ENCODE measurements at places on chromosomes 2 and 18. TPM values are rescaled to one million over a fixed set of nuclear protein-coding genes. Genes with fewer than 3 reads are reported as not detected.

PDE11A gene
- total RNA-seq, result not detected

NAT8 gene
- not detected for total RNA-seq

CYP1B1 gene
- total RNA-seq, result 2.3 TPM

TUBB8B gene
- total RNA-seq, result not detected

CGREF1 gene
- 0.61 TPM for total RNA-seq

NTSR2 gene
- not detected for total RNA-seq

LYG1 gene
- 1.6 TPM for total RNA-seq

EPB41L3 gene
- total RNA-seq, result 0.10 TPM

- DNase-seq, result no peak
- no peaks in the 10 kb centered on the region for H3K36me3 ChIP-seq
- H3K27me3 ChIP-seq, result no peaks in the 10 kb centered on the region
- peaks cover 19% of the 10 kb centered on the region for H3K4me1 ChIP-seq
- no peak overlapping the region for H3K4me3 ChIP-seq
- H3K27ac ChIP-seq, result no peak overlapping the region
These were observed 279.7 kb upstream of the TRIB2 start for GRCh38 chr2:12436935-12437561.

DNA sequence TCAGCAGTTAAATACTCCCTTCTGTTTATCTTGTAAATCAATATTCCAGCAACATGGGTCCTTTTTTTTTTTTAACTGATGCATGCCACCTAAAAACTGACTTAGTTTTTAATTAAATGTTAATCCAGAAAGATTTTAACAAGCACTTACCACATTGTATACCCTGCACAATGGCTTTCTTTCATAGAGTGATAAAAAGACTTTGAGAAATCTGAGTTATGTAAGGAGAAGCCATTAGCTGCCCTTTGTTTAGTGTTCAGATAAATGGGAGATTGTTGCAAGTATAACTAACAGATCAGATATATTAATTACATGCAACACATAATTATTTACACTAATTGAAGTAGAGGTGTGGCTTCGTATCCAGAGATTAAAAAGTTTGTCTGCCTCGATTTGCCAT is 22.7 kb upstream of the NFATC1 start:
- peaks cover 16% of the 10 kb centered on the region for H3K36me3 ChIP-seq
- H3K4me3 ChIP-seq, result no peak overlapping the region
- no peak for DNase-seq
- H3K4me1 ChIP-seq, result peaks cover 30% of the 10 kb centered on the region
- H3K27me3 ChIP-seq, result no peaks in the 10 kb centered on the region
- H3K27ac ChIP-seq, result no peak overlapping the region

- no peaks in the 10 kb centered on the region for H3K4me1 ChIP-seq
- no peak overlapping the region for H3K27ac ChIP-seq
- H3K4me3 ChIP-seq, result no peak overlapping the region
- no peak for DNase-seq
- no peaks in the 10 kb centered on the region for H3K36me3 ChIP-seq
- H3K27me3 ChIP-seq, result peaks cover 6% of the 10 kb centered on the region
These were observed 44.0 kb upstream of the CHMP1B start for GRCh38 chr18:11807233-11807632.

DNA sequence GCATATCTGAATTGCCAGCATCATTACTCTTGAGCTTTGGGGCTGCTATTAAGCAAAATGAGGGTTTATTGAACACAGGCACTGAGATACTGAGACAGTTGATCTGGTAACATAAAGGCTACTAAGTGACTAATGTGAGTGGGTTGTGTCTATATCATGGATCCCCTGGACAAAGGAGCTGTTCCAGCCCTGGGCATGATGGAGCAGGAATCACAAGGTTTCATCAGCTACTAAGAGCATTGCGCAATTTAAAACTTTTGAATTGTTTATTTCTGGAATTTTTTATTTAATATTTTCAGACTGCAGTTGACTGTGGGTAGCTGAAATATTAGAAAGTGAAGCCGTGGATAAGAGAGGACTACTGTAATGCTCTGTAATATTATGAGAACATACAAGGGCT is 73.5 kb downstream of the MGAT5 start:
- no peaks in the 10 kb centered on the region for H3K27me3 ChIP-seq
- DNase-seq, result no peak
- no peak overlapping the region for H3K27ac ChIP-seq

GRCh38 chr2:215423234-215423633 is 12.6 kb downstream of the FN1 start:
- peaks cover 34% of the 10 kb centered on the region for H3K27me3 ChIP-seq
- H3K4me3 ChIP-seq, result no peak overlapping the region
- no peak overlapping the region for H3K27ac ChIP-seq
- H3K4me1 ChIP-seq, result no peaks in the 10 kb centered on the region
- no peaks in the 10 kb centered on the region for H3K36me3 ChIP-seq
- no peak for DNase-seq

- no peaks in the 10 kb centered on the region for H3K36me3 ChIP-seq
- no peaks in the 10 kb centered on the region for H3K4me1 ChIP-seq
- H3K4me3 ChIP-seq, result no peak overlapping the region
These were observed 131.0 kb downstream of the SNTG2 start for GRCh38 chr2:1081451-1082225.

- H3K4me3 ChIP-seq, result no peak overlapping the region
- H3K4me1 ChIP-seq, result peaks cover 50% of the 10 kb centered on the region
- no peak for DNase-seq
- H3K27ac ChIP-seq, result no peak overlapping the region
- H3K27me3 ChIP-seq, result no peaks in the 10 kb centered on the region
These were observed 7.5 kb downstream of the REL start for GRCh38 chr2:60888853-60889252.

GRCh38 chr2:11022591-11023273 is 111.0 kb downstream of the KCNF1 start:
- DNase-seq, result no peak
- H3K36me3 ChIP-seq, result no peaks in the 10 kb centered on the region
- H3K27ac ChIP-seq, result no peak overlapping the region
- no peak overlapping the region for H3K4me3 ChIP-seq
- H3K27me3 ChIP-seq, result peaks cover 6% of the 10 kb centered on the region

DNA sequence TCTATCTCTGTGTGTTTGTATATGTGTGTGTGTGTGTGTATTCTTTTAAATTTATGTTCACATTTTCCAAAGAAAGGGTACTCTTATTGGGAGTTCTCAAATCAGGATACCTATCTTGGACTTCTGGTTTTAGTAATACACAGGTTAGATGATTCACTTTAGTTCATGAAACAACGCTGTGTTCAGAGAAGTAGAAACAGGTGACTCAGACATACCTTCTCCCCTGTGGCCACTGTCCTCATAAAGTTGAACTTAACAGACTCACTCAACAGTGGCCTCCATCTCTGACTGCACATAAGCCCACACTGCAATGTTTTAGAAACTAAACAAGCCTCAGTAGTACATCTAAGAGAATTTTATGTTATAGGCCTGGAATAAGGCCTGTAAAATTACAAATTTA is 566.6 kb upstream of the VRK2 start:
- no peaks in the 10 kb centered on the region for H3K36me3 ChIP-seq
- H3K27me3 ChIP-seq, result no peaks in the 10 kb centered on the region
- DNase-seq, result no peak

- H3K4me3 ChIP-seq, result no peak overlapping the region
- H3K4me1 ChIP-seq, result no peaks in the 10 kb centered on the region
- H3K27me3 ChIP-seq, result no peaks in the 10 kb centered on the region
- DNase-seq, result no peak
These were observed 83.1 kb downstream of the CCDC85A start for GRCh38 chr2:56266761-56267414.

GRCh38 chr2:119134775-119135174 is 23.8 kb downstream of the C1QL2 start:
- H3K27me3 ChIP-seq, result no peaks in the 10 kb centered on the region
- DNase-seq, result no peak

DNA sequence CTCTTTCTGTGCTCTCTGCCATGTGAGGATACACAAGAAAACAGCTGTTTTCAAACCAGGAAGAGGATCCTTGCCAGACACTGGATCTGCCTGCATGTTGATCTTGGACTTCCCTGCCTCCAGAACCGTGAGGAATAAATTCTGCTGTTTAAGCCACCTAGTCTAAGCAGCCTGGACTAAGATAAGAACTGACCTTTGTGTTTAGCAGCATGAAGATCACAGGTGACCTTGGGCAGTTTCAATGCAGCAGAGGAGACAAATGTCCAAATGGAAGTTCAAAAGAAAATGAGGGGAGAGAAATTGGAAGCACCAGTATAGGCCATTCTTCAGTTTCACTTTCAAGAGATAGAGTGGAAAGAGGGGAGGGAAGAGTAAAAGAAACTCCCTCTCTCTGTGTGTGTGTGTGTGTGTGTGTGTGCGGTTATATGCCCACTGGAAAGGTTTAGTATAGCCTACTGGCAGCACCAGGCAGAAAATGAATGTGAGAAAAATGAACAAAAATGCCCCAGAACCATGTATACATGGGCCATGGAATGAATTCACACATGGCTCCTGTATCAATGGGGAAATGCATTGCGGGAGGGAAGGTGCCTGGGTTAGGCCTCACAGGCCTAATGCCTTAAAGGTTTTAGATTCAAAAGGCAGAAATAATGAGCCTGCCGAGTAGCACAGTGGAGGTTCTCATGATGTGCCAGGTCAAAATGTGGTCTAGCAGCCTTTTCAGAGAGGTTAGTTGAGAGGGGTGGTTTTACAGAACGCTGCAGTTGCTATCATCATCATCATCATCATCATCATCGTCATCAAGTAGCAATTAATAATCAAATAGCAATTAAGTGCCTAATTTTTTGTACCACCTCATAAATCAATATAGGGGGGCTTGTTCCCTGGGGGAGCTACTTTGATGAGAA is 1.1 kb upstream of the CERS6 start:
- H3K27me3 ChIP-seq, result no peaks in the 10 kb centered on the region
- H3K4me1 ChIP-seq, result peaks cover 32% of the 10 kb centered on the region
- H3K4me3 ChIP-seq, result no peak overlapping the region
- no peak for DNase-seq
- H3K36me3 ChIP-seq, result peaks cover 4% of the 10 kb centered on the region

DNA sequence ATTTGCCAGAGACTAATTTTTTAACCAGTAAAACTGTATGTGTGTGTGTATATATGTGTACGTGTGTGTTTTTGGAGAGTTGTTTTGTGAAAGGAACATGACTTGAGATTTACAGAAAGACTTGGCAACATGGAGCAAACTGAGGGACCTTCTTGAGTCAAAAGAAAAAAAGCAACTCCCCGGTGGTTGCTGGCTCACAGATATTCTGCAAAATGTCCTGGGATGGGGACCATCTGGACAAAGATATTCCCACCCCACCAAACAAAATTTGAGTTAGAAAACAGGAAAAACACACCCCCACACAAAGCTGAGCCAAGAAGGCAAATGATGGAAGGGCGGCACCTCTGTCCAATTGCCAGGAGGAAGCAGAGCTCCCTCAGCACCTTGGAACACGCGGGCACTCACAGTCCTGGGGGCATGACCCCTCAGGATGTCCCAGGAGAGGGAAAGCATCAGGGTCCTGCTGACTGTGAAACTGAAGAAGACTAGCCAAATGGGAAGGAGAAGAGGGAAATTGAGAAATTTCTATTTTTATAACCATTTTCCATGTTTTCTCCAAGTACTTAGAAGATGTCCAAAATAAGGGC is 290.2 kb upstream of the ACVR2A start:
- H3K27me3 ChIP-seq, result peaks cover 4% of the 10 kb centered on the region
- no peak overlapping the region for H3K27ac ChIP-seq
- no peak for DNase-seq
- H3K4me3 ChIP-seq, result no peak overlapping the region

GRCh38 chr2:51025906-51026555 is 5.9 kb downstream of the NRXN1 start:
- no peak for DNase-seq
- no peak overlapping the region for H3K4me3 ChIP-seq
- H3K4me1 ChIP-seq, result no peaks in the 10 kb centered on the region
- H3K27me3 ChIP-seq, result no peaks in the 10 kb centered on the region
- no peaks in the 10 kb centered on the region for H3K36me3 ChIP-seq

DNA sequence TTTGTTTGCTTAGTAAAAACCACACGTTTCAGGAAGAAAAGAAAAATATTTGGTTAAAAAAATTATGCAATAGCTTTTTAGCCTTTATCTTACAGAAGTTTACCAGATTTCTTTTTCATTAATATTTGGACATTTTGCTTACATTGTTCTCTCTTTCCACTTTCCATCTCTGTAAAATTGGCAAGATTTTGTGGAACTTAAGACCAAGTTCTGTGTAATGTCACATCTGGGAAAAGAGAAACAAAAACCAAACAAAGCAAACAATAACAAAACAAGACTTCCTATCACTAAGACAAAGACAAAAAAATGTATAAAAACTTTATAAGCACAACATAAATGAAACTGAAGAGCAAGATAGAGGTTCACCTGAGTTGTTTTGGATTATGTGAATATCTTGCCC is 1392.1 kb upstream of the CELF4 start:
- peaks cover 4% of the 10 kb centered on the region for H3K4me1 ChIP-seq
- no peaks in the 10 kb centered on the region for H3K36me3 ChIP-seq
- H3K4me3 ChIP-seq, result no peak overlapping the region
- DNase-seq, result no peak

DNA sequence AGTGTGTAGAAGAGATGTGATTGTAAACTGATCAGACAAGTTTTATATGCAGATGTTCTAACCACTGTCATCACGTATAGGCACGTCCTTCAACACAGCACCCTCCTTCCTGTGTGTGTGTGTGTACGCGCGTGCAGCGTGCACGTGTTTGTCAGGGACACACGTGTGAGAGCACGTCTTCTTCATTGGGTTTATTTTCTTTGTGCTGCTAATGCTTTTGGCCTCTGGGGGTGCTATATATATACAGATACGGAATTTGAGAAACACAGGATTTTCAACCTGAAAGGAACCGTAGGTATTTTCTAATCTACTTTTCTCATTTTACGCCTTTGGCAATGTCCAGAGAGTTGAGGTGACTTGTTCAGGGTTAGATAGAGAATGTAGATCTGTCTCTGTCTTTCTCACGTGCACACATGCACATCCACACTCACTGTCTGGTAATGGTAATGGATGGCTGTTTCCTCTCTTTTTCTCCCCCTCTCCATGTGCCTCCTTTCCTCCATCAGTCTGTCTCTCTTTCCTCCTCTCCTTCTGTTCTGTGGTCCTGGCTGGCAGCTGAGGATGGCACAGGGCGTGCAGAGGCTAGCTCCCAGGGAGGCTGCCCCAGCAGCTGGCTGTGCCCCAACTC is 13.4 kb upstream of the CELF4 start:
- H3K27me3 ChIP-seq, result no peaks in the 10 kb centered on the region
- DNase-seq, result peak; percentile 21
- H3K27ac ChIP-seq, result no peak overlapping the region
- H3K4me1 ChIP-seq, result no peaks in the 10 kb centered on the region
- no peaks in the 10 kb centered on the region for H3K36me3 ChIP-seq
